ENCODE measurements at places on chromosomes 5 and 9.

DNA sequence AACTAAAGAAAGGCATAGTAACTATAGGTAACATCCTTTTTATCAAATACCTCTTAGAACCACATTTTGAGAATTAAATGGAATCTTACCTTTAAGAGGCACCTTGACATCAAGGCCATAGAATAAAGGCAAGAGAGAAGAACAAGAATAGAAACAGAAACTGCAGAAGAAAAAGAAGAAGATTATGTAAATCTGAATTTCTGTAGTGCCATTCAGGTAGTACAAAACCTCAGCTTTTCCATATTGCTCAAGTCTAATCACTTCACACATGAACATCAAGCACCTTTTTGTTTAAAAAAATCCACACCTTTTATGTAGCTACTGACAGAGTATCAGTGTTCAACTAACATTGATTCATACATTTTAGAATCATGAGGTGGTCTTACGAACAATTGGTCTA is 91.8 kb upstream of the DPYSL3 start:
- DNase-seq: no peak

DNA sequence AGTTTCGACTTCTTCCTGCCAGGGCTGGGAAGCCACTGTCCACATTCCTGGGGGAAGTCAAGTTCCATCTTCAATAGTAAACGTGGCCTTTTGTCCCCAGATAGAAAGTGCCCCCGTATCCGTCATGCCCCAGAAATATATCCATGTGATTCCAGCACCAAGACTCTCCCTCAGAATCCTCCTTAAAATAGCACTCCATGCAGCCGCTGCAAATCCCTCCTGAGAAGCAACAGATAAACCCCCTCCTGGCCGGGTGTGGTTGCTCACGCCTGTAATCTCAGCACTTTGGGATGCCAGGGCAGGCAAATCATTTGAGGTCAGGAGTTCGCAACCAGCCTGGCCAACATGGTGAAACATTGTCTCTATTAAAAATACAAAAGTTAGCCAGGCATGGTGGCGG is 126.1 kb downstream of the OLFM1 start:
- DNase-seq: no peak

- DNase-seq: no peak
Observed at GRCh38 chr9:78714576-78714975, 417.7 kb downstream of the PSAT1 start.

GRCh38 chr5:154446195-154447088 is 645 bp downstream of the SAP30L start:
- DNase-seq: no peak

DNA sequence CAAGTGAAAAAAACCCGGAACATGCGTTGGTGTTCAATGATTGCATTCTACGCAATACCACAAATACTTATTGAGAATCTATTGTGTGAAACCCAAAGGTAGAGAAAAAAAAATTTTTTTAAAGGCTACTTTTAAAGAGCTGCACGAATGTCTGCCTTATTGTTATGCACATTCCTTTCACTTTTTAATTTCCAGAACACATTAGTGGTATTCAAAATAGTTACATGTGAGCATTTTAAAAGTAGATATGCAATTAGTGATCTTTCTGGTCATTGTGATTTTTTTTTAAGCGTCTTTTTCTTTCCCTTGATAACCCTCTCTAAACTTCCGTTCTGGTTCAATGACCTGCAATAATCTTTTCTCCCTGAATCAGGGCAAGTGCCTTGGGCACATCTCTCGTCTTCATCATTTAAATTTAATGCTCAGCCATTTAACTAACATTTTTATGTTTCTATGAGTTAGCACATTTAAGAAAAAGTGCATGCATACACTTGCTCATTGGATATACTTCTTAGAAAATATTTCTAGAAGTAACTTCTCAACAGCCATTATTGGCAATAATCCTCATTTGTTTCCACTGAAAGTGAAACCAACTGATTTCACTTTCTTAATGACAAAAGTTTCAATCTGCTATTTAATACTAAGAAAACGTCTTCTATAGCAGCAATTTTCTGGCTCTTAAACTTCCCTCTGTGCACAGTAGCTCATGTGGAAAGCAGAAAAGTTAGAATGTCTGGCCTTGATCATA is 80.3 kb downstream of the CDH6 start:
- no peak for DNase-seq

DNA sequence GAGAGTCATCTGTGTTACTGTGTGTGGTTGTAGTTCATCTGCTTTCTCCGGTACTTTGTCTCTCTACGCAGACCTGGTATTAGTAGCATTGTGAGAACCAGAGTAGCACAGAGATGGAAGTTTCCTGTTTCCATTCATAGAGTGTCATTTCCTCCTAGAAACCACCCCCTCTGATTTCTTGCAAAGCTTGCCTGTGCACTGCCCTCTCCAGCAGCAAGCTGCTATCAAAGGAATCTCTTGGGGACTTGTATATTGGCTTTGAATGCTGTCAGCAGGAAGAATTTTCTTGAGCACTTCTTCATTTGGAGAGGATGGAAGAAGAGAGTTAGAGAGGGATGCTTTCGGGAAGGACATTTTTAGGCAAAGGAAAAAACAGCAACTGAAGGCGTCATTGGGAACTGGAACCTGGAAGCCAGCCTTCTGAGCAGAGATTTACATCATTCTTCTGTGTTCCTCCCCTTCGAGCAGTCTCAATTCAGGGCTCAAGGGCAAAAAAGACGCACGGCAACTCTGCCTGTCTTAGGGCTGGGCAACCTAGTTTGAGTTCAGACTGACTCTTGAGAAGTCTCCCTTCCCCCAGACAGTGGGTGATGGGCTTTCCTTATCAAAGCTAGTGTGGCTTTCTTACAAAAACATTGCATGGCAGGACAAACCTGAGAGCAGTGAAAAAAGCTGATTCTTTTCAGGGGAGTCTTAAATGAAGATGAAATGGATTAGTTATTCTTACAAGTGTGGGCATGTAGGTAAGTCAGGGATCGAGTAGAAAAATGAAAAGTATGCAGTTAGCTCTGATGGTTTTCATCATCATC is 226.3 kb downstream of the AOPEP start:
- DNase-seq: no peak

All from NCI-H1930 (cell line).